NCI-H2081 treated with DMSO at 0.1 percent for 48 hours (cell line): ENCODE measurements at places on chromosomes 12 and 14.

GRCh38 chr12:76399040-76399439 lies 50.8 kb upstream of the BBS10 start:
- no peak for DNase-seq

GRCh38 chr12:75724928-75725312 lies 213.5 kb upstream of the KRR1 start:
- DNase-seq, result no peak

GRCh38 chr12:122060081-122060501 lies 18.5 kb upstream of the MLXIP start:
- DNase-seq, result no peak

- no peak for DNase-seq
Observed at GRCh38 chr12:56591961-56592360, 38.2 kb downstream of the BAZ2A start.

- DNase-seq, result no peak
Observed at GRCh38 chr14:99183716-99184115, 88.3 kb downstream of the BCL11B start.

DNA sequence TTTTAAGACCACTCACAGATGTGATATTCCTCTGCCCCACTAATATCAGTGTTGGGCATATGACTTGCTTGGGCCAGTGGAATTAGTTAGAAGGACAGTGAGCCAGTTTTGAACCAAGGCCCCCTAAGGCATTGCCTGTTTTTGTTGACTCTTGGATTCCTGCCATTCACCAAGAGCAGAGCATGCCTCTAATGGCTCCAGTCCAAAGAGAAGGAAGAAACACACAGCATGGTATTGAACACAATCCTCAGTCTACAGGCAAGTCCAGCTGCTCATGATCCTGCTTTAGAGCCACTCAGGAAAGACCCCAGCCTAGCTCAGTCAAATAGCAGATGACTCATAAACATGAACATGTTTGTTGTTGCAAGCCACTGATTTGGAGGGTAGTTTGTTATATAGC lies 1201.5 kb downstream of the BCL11B start:
- DNase-seq, result no peak

DNA sequence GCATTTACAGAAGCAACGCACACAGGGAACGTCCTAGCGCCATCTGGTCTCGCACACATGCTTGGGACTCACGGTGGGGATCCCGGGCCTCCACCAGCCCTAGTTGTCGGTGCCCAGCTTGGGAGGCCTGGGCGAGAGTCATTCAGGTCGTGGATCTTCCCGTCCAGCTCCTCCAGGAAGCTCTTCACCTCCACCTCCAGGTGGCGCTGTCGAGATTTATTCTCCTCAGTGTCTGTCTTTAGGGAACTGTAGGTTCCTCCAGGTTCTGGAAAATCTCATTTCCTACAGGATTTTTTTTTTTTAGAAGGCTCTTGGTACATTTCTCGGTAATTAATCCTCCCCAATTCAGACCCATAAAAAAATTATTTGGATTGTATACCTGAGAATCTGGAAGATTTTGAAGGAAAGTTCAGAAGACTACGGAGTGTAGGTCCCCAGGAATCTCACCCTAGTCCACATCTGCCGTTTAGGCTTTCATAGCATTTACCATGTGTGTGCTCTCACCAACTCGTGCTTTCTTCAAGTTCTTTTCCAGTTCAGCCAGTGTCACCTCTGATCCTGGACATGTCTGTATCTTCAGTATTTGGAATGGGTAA lies 910.0 kb downstream of the TMEM121 start:
- no peak for DNase-seq

- DNase-seq, result no peak
Observed at GRCh38 chr14:97180304-97181200, 383.4 kb downstream of the VRK1 start.

- DNase-seq, result no peak
Observed at GRCh38 chr12:38880288-38880687, 25.1 kb downstream of the CPNE8 start.

DNA sequence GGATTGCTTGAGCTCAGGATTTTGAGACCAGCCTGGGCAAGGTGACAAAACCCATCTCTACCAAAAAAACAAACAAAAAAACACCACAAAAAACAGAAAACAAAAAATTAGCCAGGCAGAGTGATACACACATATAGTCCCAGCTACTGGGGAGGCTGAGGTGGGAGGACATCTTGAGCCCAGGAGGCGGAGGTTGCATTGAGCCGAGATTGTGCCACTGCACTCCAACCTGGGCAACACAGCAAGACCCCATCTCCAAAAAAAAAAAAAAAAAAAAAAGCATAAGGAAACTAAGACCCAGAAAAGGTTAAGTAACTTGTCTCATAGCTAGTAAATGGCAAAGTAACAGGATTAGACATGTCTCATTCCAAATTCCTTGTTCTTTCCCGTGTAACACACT lies 56.3 kb upstream of the PSMA6 start:
- DNase-seq, result no peak

DNA sequence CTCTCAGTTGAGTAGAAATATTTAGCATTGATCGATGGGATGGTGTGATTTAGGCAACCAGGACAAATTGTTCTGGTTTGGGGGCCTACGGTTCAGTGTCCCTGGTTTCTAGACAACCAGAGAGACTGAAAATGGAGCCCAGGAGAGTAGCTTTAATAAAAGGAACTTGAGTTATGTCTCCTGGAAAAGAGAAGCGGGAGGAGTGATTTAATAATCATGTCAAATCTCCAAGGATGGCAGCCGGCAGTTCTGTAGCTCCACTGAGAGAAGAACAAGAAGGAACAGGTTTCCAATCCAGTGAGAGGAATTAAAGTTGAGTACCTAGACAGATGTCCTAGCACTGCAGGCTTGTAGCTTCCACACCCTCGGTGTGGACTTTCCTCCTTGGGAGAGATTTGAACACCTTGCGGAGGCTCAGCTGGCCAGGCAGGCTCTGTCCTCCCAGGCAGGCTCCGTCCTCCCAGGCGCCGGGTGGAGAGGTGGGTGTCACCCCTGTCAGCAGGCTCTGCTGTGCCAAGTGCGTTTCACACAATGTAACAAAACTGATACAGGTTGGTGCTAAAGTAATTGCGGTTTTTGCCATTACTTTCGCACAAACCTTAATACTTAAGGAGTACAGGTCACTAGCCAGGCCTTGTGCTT lies 45.9 kb downstream of the SLC6A12 start:
- no peak for DNase-seq

DNA sequence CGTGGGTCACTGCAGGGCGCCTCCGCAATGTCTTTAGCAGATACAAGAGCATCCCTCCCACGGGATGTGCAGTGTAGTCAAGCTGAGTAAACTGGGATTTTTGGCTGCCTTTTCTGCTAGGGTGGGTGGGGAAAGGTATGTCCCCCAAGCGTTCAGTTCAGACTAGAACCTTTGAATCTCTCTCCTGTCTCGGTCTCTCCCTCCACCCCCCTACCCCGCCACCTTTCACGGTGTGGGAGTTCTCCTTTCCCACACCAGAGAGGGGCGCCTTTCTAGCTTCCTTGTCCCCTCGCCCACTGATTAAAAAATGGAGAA lies 525 bp upstream of the FAR2 start:
- DNase-seq, result no peak

DNA sequence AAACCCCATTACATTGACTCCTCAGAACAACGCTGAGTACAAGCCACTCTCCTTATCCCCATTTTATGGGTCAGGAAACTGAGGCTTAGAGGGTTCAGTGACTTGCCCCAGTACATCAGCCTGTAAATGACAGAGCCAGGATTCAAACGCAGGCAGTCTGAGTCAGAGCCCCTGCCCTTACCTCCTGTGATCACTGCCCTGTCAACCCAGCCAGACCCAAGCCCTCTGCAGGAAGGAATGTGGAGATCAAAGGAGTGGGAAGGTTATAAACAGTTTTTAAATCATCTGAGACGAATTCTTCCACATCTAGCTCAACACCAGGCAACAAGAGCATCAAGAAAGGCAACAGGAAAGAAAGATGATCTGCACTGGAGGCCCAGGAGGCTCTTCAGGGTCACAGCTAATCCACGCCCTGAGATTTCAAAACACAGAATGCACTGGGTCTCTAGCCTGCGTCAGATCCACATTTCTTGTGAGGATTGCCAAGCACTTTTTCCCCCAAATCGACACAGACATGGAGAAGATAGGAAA lies 38.5 kb downstream of the SPTB start:
- DNase-seq, result no peak

DNA sequence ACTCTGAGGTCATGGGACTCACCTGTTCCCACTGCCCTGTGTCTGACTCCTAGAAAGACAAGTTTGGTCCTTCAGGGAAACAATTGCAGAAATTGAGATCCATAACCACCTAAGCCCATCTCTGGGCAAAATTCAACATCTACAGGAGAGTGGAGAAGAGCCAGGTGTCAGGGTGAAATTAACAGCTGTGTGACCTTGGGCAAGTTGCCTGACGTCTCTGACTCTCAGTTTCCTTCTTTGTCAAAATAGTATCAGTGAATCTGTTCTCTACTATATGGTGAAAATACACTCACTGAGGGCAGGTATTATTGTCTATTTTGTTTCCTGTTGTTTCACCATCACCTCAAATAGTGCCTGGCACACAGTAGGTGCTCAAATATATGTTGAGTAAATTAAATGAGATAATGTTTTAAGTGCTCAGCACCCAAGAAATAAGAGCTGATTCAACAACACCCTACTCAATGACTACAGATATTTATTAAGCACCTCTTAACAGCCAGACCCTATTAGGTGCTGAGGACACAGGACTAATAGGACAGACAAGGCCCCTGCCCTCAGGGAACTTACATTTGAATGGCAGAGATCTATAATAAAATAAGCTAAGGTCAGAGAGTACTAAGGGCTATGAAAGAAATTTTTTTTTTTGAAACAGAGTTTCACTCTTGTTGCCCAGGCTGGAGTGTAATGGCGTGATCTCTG lies 14.2 kb upstream of the IFT81 start:
- no peak for DNase-seq

GRCh38 chr12:113720629-113721028 lies 245.5 kb downstream of the RBM19 start:
- DNase-seq, result no peak

GRCh38 chr14:43411841-43412240 lies 1095.2 kb downstream of the FSCB start:
- DNase-seq, result no peak

- DNase-seq, result no peak
Observed at GRCh38 chr12:104521731-104522130, 65.0 kb downstream of the CHST11 start.

- no peak for DNase-seq
Observed at GRCh38 chr14:82786483-82786880, 1252.8 kb upstream of the SEL1L start.

- DNase-seq, result no peak
Observed at GRCh38 chr14:73634011-73634833, 10.6 kb upstream of the DNAL1 start.

DNA sequence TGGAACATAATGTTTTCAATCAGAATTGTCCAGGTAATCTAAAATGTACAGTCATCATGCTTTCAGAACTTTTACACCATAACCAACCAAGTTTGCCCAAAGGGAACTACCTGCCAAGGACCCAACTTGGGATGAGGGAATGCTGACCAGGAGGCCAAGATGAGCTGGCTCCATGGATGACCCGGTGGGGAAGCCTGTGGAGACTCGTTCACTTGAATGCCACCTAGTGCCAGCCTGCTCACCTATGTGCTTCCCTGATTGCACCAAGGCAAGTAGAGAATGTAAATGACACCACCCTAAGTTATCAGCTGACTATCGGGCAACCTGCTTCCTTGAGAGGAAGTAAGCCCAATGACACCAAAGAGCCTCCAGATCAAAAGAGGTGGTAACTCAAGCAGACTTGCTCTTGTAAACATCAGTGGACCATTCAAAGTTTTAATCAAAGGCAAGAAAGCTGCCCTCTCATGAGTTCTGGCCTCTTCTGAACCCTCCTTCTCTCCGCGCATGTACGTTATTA lies 137.3 kb downstream of the TTC7B start:
- no peak for DNase-seq

DNA sequence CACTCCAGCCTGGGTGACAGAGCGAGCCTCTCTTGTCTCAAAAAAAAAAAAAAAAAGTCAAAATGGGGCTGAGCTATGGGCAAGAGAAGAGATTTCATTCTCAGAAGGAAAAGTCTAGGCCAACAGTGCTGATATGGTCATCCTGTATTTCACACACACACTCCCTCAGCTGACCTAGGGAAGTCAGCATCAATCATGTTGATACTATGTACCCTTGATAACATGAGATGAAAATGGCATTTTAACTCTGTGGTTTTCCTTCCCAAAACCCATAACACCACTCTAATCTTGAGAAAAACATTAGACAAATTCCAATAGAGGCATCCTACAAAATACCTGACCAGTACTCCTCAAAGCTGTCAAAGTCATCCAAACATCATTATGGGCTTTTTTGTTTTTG lies 2.3 kb upstream of the NEMP1 start:
- DNase-seq, result no peak

DNA sequence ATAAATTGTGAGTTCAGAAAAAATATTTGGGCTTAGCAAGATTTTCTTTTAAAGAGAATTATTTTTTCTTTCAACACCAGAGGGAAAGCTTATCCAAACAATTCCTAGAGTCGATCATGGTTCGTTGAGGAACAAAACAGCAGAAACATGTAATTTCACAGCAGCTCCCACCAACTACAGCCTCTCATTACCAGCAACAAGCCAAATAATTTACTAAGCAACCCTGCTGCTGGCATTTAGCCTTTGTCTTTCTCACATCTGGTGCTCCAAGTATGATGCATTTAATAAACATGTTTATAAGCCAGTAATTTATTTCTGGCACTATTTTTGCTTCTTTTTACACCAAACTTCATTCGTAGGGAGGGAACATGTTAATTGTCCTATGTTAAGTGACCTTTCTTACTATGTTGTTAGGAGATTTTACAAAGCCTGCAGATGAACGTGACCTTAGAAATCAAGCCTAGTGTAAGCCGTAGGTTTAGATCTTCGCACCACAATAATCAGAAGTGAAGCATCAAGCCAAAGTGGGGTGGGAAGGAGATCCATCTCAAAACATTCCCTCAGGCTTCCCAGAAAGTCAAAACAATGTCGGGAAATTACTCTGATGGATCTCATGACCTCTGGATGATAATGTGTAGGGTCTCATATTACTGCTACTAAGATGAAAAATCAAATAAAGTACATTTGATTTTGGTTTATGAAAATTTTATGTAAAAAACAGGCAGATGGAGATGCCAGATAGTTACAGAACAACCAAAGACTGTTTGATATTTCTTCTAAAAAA lies 128.4 kb downstream of the RPAP3 start:
- peak; percentile 77 for DNase-seq

GRCh38 chr14:87141801-87142200 lies 851.2 kb downstream of the GALC start:
- no peak for DNase-seq

- DNase-seq, result no peak
Observed at GRCh38 chr14:71721791-71722190, 210.4 kb upstream of the RGS6 start.

DNA sequence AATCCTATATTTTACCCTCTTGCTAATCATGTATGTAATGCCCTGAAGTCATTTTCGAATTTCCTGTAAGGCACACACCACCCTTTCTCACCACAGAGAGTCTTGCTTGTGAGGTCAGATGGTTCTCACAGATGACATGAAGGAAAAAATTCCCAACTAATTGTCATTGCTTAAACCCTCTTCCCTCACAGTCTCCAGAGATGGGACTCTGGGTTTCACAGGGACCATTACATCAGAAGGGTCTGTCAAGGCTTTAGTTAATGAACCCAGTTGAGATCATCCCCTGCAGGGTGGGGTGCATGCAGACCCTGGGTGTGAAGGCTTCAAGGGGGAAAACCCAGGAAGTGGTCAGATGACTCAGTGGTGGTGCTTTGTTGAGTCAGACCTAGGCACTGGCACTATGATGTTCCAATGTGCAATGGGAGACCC lies 229.6 kb downstream of the BCAT1 start:
- no peak for DNase-seq

- DNase-seq, result peak; percentile 64
Observed at GRCh38 chr12:2284857-2285256, 232.1 kb downstream of the CACNA1C start.
